WTC11 (cell line): ENCODE measurements at places on chromosomes 1 and 21. TPM values are rescaled to one million over a fixed set of nuclear protein-coding genes. Genes with fewer than 3 reads are reported as not detected.

The TMEM167B gene
- 15.6 to 18.7 TPM (median 16.0 TPM) in 3 replicates for total RNA-seq

The AMPD2 gene
- total RNA-seq, result 51.8 to 79.8 TPM (median 60.0 TPM) in 3 replicates

The REN gene
- total RNA-seq, result not detected in 3 replicates

The GBP7 gene
- not detected in 3 replicates for total RNA-seq

The SYNJ1 gene
- 4.2 to 6.3 TPM (median 6.1 TPM) in 3 replicates for total RNA-seq

The RIMKLA gene
- total RNA-seq, result 8.3 to 17.3 TPM (median 15.9 TPM) in 3 replicates

The BGLAP gene
- total RNA-seq, result 2.3 to 3.8 TPM (median 2.6 TPM) in 3 replicates

The ITGB2 gene
- 1.0 to 1.5 TPM (median 1.5 TPM) in 3 replicates for total RNA-seq

DNA sequence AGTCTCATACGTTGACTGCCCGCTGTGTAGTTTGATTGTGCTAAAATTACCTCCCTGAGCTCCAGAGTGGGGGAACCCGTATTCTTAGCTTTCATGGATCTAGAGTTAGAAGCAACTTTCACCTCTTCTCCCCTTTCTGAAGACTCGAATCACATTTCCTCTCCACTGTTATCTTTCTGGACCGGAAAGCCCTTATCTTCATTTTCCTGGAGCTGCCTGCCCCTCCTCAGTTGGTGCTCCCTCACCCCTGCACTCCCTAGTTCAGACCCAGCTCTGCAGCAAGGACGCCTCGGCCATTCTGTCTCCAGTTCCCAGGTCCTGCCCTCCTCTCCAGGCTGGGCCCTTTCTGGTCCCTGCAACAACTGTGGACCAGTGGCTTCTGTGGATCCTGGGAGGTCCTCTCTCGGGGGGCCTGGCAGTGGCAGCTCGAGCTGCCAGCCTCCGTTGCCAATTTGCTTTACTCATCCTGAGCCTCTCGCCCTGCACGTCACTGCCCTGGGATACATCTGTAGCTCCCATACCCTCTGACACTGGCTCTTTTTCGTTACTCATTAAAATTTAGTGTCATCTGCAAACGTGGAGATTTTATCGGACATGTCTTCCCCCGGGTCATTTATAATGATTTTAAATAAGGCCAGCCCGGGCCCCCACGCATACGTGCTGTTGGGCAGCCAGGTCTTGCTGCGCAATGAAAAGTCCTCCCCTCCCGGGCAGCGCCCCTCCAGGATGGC lies 141.5 kb upstream of the VAMP3 start:
- DNase-seq, result no peak

DNA sequence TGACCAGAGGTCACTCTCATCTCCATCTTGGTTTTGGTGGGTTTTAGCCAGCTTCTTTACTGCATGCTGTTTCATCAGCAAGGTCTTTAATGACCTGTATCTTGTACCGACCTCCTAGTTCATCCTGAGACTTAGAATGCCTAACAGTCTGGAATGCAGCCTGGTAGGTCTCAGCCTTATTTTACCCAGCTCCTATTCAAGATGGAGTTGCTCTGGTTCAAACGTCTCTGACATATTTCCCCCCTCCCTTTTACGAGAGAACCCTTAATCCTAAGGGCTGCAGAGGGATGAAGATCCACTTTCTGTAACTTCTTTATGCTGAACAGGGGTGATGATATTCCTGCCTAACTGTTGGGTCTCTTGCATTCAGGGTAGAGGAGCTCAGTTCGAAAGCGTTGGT lies 43.2 kb downstream of the TBCE start:
- no peak for DNase-seq

- DNase-seq, result no peak
These were observed 54.1 kb upstream of the ATP1A1 start for GRCh38 chr1:116318897-116319296.

DNA sequence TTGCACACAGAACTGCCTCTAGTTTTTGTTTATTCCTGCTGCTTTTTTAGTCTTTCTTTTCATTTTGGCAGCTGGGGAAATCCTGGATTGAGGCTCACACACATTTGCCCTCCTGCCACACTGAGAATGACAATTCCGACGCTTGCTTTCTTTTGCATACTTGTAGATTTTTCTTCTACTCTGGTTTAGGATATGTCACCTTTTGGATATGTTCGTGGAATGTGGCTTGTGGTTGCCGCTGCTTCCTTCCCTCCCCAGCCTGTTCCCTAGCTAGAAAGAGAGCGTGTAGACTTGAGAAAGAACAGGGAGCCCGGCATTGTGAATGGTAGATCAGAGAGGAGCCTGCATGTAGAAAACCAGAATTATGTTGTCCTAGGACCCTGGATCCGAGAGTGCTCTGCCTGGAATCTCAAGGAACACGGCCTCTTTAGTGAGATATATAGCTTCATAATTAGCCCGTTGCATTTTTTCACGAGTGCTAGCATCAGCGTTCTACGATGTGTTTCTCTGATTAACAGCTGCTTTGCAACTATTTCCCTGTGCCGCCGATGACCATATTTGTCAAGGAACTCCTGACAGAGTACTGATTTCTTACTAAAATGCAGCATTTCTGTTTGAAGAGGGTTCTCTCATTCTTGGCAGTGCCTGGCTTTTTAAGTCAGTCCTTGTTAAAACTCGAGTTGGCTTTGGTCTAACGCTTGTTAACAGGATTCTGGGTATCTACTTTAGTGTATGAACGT lies 56.2 kb downstream of the PEX14 start:
- DNase-seq, result no peak

DNA sequence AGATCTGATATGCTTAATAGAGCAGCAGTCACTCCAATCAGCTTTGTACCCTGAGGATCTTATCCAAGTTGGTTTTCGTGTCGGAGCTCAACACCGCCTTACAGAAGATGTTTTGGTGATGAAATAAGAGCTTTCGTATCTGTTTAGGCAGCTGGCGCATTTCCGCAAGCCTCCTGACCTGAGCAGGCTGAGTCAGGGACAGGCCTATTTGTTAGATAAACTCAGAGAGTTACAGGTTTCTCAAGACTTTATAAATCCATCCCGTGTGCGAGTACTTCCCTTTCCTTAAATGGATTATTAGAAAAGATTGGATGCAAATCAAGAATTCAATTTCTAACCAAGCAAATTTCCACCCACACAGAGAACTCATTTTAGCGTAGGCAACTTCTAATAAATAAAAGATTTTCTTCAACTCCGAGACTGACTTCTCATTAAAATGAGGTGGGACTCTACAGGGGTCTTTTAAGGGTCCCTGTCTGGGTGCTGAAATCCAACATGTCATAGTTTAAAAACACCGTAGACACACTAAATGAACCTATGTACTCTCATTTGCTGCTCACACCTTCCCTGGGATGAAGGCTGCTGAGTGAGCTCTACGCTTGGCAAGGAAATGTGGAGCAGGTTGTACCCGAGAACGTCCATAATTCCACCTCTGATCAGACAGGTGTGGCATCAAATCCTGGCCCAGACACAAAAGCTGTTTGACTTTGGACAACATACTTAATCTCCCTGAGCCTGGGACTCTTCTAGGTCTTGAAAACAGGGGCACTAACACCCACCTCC lies 106.9 kb upstream of the F3 start:
- DNase-seq, result no peak

GRCh38 chr1:1835546-1835945 lies 55.3 kb downstream of the GNB1 start:
- DNase-seq, result no peak

DNA sequence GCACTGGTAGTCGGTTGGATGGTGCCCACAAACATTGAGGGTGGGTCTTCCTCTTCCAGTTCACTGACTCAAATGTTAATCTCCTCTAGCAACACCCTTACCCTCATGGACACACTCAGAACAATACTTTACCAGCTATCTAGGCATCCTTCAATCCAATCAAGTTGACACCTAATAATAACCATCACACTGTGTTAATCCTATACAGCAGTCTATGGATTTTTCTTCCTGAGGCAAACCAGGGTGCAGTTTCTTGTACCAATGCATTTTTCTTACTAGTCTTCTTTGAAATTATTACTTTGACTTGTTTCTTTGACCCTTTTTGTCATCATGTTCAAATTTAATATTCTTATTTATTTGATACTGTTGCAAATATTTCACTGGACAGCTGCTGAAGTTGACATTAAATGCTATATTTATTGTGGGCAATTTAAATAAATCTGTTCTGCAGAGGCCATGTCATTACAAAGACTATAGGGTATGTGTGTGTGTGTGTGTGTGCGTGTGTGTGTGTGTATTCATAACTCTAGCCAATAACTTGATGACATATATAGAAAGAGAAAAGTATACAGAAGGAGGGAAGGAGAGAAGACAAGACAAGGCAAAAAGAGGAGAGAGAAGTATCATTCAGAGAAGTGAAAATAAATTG lies 884.8 kb upstream of the NEGR1 start:
- DNase-seq, result no peak

- no peak for DNase-seq
These were observed 216.4 kb downstream of the SLC44A5 start for GRCh38 chr1:75394386-75395139.

GRCh38 chr1:99594205-99594604 lies 51.7 kb upstream of the PALMD start:
- DNase-seq, result no peak

GRCh38 chr1:43229826-43230780 lies 39.7 kb upstream of the TMEM125 start:
- no peak for DNase-seq

DNA sequence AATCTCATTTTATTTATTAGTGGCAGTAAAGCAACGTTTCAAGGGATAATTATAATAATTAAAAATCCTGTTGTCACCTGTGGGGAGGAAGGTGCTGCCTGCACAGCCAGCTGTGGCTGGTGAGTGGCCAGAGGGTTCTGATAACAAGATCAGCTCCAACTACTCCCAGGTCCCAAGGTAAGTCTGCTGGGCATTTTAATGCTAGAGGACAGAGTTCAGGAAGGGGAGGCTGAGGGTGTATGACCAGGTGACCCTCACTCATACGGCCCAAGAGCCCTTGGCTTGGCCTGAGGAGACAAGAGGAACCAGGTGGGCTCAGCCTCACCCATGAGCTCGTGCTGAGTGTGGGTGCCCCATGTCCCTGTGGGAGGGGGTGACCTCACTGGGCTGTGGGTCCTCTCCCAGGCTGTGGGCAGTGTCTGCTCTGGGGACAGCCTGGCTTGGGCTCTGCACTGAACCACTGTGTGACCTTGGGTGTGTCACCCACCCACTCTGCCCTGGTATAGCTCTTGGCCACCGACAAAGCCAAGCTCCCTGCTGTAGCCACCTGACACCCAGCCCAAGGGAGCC lies 223.8 kb downstream of the PTPRU start:
- no peak for DNase-seq

DNA sequence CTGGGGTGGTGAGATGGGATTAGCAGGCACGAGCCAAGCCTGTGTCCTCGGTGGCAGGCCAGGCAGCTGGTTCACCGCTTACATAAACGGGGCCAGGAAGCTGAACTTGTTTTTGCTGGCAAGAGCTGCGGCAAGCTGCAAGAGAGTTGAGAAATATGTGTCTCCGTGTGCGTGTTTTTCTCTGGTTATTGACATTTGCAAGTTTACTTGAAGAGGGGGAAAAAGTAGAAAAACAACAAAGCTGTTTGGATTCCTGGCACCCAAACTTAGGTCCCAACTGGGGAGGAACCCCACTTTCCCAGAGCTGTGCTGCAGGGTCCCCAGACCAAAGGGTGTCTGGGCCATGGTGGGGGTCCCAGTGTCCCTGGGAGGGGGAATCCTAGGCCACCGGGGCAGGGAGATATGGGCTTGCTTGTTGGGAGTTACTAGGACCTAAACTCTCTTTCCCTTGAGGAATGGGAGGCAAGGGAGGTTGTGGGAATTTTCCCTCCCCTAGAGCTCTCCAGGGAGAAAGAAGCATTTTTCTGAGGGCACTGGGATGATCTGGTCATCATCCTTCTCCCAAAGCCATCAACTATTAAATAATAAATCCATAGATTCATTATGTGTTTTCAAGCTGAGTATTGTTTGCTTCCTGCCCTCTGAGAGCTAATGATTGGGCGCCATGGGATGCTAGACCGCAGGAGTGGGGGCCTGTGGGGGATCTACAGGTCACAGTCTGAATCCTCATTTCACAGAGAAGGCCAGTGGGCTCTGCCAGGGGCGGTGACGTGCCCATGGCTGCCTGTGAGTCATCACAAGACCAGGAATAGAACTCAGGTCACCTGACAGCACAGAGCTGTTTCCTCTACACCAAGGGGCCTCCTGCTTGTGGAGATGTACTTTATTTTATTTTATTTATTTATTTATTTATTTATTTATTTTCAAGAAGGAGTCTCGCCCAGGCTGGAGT lies 14.8 kb downstream of the IL6R start:
- no peak for DNase-seq

DNA sequence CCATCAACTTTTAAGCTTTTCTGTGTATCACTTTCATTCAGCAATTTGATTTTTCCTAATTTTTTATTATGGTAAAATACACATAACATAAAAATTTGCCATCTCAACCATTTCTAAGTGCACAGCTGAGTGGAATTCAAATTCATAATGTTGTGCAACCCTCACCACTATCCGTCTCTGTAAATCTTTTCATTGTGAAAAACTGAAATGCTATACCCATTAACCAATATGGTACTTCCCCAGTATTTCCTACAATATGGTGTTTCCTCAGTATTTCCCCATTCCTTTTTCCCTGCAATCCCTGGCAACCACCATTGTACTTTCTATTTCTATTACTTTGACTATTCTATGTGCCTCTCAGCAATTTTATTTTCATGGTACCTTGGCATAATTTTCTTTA lies 6.8 kb downstream of the STPG1 start:
- DNase-seq, result no peak

DNA sequence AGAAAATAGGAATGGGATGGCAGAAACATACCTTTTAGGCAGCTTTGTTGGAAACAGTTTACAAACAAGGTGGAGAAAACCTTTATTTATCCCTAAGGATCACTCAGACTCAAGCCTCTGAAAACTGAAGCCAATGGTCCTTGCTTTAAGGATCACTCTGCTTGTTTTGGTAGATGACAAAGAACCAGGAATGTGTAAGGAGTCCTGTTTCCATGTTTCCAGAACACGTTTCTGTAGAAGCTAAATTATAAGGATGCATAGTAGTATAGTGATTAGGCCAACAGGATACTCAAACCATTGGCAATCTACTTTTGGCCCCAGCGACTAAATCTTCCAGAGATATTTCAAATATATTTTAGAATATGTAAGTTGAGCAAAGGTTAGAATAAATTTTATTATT lies 149.1 kb upstream of the HP1BP3 start:
- DNase-seq, result no peak

DNA sequence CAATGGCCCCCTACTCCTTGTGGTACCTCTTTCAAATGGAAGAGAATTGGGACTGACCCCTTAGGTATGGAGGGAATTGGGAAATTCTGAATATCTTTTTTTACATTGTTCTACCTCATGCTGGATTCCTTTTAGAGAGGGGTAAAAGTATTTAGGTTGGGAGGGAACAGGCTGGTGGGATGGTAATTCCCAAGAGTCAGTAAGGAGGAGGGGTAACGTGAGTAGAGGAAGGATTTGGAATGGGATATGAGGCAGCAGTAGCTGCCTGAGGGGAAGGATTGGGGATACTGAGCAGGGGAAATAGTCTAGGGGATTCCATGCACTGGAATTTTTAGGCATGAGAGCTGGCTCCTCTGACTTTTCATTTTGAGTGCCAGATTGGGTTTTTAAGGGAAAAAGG lies 3.8 kb upstream of the AADACL3 start:
- DNase-seq, result no peak

- DNase-seq, result no peak
These were observed 150.0 kb downstream of the PPP1R12B start for GRCh38 chr1:202498542-202498941.
